HepG2 (cell line): ENCODE measurements at places on chromosomes 7 and 10.

DNA sequence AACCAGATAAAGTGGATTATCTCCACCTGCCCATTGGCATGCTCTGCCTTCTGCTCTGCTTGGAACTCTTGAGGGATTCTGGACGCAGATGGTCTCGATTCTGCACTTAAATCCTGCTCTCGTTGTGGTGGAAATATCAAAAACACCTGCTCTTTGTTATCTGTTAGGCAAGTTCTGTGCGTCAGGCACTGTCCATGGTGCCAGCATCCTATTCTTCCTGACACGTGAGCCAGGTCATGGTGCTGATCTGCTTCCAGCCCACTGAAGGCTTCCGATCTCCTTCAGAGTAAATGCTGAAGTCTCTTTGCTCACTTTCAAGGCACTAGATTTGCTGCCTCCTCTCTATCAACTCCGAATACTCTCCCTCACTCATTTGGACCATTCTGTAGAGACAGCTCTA, 505.6 kb downstream of the HTR7 start:
- no peak for DNase-seq

- no peak for DNase-seq
These were observed 85.3 kb upstream of the RPA3 start for GRCh38 chr7:7803715-7804178.

- DNase-seq = no peak
These were observed 2.1 kb downstream of the SHH start for GRCh38 chr7:155809947-155810769.

- peak; percentile 28 for DNase-seq
These were observed 704 bp downstream of the TNKS2 start for GRCh38 chr10:91798649-91799611.

DNA sequence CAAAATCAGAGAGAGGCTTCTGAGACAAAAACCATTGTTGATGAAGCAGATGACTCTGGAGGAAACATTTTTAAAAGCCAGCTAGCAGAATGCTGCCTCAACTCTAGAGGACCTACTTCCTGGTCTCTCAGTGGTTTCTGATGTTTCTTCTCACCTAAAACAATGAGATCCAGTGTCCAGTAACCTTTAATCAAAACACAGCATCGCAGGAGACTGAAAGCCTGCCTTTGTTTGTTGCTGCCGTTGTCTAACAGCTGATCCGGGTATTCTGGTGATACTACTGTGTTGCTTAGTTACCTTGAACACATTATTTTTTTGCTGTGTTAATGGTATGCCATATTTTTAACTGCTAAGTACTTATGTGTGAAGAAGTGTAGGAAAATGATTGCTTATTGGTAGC, 70.9 kb downstream of the WIPF3 start:
- DNase-seq = peak; percentile 44

- peak; percentile 30 for DNase-seq
These were observed 98.3 kb upstream of the ARHGAP21 start for GRCh38 chr10:24821986-24822385.
